Fibroblast of skin of left quadriceps (primary cell): ENCODE measurements at places on chromosomes 5 and 9.
A peak's percentile ranks its signal among the peaks of the same experiment; 100 is the strongest.

DNA sequence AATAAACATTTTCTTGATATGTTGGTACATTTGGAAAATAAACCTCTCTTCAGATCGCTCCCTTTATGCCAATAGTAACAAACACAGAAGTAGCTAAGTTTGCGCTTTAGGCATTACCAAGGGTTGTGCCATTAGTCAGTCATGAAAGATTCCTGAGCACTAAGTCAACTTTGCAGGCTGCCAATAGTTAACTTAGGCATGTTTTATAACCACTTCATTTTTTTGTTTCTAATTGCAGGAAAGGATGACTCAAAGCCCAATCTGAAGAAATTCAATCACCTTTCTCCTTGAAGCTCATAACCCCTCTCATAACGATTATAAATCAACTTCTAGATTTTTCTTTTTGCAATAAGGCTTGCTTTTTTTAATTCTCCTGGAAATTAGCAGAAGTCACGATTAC lies 517.0 kb downstream of the AGTPBP1 start:
- DNase-seq = peak; percentile 75

DNA sequence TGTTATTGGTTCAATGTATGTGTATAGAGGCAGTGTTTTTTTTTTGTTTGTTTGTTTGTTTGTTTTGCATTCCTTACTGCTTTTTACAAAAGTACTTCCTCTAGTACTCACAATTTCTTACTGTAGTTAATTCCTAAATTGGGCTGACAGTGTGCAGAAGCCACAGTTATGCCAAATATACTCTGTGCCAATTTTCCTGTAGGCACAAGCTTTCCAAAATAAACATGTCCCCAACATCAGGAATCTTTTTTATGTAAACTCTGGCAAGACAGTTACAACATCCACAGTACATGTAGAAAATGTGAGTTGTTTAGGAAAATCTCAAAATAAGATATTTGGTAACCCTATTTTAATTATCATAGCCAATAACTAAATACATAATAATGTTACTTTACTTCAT lies 161.6 kb upstream of the TSLP start:
- no peak for DNase-seq

DNA sequence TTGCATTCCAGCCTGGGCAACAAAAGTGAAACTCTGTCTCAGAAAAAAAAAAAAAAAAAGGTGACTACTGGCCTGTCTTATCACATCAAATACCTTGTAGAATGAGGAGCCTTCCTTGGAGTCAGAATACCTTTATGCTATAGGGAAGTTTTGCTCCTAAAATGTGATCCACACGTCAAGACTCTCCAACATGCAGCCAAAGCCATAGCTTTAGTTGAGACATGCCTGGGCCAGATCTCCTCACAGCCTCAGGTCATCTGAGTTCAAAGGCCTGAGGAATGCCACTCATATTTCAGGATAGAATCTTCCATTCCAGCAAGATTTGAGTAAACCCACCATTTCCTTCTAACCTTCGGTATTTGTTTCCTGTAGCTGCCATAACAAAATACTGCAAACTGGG lies 13.7 kb upstream of the SOWAHA start:
- DNase-seq = no peak

GRCh38 chr5:107605596-107606125 lies 65.1 kb downstream of the EFNA5 start:
- DNase-seq = no peak

DNA sequence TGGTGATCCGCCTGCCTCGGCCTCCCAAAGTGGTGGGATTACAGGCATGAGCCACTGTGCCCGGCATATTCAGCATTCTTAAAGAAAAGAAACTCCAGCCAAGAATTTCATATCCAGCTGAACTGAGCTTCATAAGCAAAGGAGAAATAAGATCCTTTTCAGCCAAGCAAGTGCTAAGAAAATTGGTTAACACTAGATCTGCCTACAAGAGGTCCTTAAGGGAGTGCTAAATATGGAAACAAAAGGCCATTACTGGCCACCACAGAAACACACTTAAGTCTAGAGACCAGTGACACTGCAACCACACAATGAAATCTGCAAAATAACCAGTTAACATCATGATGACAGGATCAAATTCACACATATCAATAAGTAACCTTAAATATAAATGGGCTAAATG lies 331.5 kb downstream of the MAN2A1 start:
- no peak for DNase-seq

GRCh38 chr9:134930398-134930797 lies 12.7 kb upstream of the FCN1 start:
- DNase-seq = no peak

- DNase-seq = no peak
Observed at GRCh38 chr9:29069376-29069775, 1496.1 kb upstream of the C9orf72 start.
